ENCODE measurements at places on chromosomes 3 and 15.

GRCh38 chr3:156353563-156353962 lies 201.4 kb downstream of the SSR3 start:
- no peak for DNase-seq

DNA sequence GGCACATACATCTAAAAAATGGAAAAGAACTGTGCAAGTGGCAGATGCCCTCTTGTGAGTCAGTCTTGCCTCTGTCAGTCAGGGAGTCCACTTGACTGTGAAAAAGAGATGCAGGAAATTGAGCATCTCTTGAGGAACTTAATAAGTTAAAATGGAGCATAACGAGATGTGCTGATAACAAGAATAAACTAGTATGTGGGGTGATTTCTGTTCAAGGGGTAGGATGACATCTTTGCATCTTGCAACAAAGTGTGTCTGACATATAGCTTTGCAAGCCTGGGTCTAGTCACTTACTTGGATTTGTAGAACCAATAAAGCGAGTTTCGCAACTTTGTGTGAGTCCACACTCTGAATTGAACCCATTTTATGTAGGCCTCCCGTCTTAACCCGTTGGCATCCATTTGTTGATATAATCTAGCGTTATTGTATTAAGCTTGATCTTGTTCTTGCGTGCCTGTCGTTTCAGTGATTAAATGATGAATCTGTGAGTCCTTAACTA lies 2.2 kb downstream of the USP3 start:
- no peak for DNase-seq

DNA sequence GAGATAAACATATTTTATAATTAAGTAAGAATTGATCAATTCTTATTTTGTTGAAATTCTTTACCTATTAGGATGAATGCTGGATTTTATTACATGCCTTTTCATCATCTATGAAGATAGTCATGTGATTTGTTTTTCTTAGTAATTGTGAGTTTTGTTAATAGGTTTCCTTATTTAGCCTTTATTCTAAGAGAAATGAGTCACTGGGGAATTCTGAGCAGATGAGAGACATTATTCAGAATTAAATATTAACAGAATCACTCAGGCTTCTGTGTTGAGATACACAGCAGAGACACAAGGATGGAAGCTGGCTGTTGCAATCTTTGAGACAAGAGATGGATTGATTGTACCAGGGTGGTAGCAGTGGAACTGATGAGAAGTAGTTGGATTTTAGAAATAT lies 7.4 kb upstream of the ANO10 start:
- no peak for DNase-seq

- no peak for DNase-seq
Observed at GRCh38 chr3:94082391-94082937, 19.6 kb downstream of the NSUN3 start.

GRCh38 chr3:12741209-12741608 lies 17.9 kb downstream of the TMEM40 start:
- DNase-seq = no peak

GRCh38 chr15:41915255-41915994 lies 21.6 kb upstream of the SPTBN5 start:
- DNase-seq = no peak

GRCh38 chr3:89525609-89526008 lies 418.2 kb downstream of the EPHA3 start:
- no peak for DNase-seq

- DNase-seq = no peak
Observed at GRCh38 chr15:67373971-67374370, 119.4 kb downstream of the IQCH start.

- DNase-seq = no peak
Observed at GRCh38 chr3:1197051-1197450, 104.2 kb downstream of the CNTN6 start.

GRCh38 chr15:85854345-85855097 lies 59.8 kb upstream of the KLHL25 start:
- DNase-seq = no peak
